ENCODE measurements at places on chromosomes 12 and 14.

DNA sequence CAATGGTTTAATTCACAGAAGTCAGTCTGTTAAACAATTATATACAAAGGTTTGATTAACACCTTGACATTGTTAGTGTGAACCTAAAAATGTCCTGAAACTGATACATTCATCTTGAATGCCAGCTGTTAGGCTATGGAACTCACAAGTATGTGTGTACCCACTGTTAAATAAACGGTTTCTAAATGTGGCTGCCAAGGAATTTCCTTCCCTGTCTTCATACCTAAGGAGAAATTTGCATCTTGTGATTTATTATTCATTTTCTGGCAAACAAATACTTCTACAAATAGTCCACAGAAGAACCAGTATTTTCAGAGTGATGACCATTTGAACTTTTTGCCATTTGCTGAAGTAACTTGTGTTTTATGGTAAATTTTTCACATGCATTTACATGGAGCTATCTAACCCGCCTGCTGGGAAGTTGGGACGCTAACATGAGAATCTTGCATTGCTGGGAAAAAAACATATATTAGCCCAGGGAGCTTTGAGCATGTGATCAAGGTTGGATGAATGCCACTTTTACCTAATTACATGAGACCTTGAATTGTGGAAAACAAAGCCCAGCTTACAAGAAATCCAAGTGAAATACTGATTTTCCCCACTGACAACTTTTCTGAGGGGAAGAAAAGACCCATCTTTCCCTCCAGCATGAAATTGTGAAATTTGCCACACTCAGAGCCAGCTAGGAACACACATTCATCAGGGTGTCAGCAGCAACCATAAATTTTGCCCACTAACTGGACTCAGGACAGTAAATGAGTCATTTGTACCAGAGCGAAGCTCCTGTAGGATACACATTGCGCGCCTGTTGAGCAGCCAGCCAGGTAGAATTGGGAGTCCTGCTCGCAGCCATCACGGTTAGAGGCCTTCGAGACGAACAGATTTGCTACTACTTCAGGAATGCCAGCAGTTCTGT is 118.0 kb downstream of the KICS2 start:
- DNase-seq = no peak

DNA sequence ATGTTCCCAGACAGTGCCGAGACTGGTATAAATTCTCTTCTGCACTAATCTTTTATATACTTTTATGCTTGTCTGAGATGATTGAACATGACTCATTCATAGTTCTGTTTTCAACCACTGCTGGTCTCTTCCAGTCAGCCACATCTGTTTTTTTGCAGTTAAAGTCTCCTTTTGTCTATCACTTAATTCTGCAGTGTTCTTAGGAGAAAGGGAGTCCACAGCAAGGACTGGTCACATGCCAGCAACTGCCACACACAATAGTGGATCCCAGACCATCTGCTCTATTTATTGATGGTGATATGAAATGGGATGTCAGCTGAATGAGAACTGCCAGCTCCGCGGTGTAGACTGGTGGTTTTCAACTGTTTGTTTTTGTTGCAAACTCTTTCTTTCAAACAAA is 379.8 kb downstream of the MED13L start:
- DNase-seq = no peak

- DNase-seq = no peak
Observed at GRCh38 chr12:81596558-81596957, 162.6 kb downstream of the PPFIA2 start.

DNA sequence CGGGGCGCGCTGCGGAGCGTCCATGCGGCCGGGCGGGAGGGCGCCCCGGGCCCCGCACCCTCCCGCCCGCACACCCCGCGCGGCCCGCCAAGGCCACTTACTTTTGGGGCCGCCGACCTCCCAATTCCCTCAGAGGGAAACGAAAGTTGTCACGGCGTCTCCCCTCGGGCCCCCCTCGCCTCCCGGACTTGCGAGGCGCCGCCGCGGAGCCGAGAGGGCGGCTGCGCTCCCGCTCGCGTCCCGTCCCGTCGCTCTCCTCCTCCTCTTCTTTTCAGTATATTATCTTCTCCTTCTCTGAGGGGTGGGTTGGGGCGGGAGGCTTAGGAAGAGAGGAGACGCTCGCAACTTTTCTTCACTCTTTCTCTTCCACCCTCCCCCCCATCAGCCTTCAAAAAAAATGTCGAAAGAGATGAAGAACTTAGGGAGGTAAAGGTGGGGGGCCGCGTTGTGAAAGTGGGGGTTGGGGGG is 613 bp downstream of the DUSP16 start:
- no peak for DNase-seq

GRCh38 chr12:124909831-124910560 is 4.5 kb downstream of the UBC start:
- no peak for DNase-seq

GRCh38 chr14:103562429-103563225 is at the start of the genes BAG5 and COA8:
BAG5 (minus strand) TSS chr14:103562657; CDS start chr14:103561164, 1,493 bp downstream.
COA8 (plus strand) TSS chr14:103562960; CDS start chr14:103563002, 42 bp downstream.
- peak; percentile 76 for DNase-seq

- DNase-seq = peak; percentile 46
Observed at GRCh38 chr12:15899282-15899870, 11.8 kb upstream of the DERA start.

DNA sequence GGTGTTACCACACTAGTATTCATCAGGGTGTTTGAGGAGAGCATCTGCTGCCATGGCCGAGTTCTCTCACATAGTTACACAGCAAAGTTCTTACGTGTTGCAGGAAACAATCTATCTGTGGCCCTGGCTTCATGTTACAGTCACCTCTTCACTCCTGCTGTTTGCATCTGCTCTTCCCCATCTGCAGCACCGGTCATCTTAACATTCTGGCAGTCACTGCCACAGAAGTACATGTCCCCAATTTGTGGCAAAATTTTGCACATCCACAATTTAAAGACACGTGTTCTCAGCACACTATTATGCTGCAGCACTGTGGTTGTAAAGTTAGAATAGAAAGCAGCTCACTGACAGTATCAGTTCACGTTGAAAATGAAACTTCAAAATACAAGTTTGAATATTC is 23.2 kb downstream of the MAPK1IP1L start:
- DNase-seq = no peak

DNA sequence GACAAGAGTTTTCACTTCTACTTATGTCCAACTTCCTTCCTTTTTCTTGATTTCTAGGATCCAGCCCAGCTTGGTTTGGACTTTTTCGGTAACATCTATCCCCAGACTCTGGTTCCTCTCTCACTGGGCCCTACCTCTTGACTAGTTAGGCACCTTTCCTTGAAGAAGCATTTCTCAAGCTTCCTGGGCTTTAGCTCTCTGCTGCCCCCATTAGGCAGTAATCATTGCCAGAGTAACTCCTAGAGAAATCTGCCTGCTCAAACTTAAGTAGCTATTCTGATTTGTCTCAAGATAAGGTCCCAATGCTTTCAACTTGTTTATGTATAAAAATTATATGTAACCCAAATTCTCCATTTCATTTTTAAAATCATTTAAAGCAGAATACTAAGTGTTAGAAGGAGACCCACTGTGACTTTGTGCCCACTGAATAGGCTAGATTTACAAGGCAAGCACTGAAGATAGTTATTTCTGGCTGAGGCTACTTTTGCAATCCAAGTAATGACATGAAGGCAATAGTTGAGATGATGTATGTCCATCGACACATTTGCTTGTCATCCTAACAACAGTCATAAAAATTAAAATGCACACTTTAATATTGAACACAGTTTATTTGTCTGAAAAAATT is 275.0 kb upstream of the G2E3 start:
- no peak for DNase-seq
